ENCODE measurements at places on chromosomes 4 and X.

GRCh38 chr4:173958445-173958844 is 325.0 kb downstream of the FBXO8 start:
- DNase-seq: no peak

DNA sequence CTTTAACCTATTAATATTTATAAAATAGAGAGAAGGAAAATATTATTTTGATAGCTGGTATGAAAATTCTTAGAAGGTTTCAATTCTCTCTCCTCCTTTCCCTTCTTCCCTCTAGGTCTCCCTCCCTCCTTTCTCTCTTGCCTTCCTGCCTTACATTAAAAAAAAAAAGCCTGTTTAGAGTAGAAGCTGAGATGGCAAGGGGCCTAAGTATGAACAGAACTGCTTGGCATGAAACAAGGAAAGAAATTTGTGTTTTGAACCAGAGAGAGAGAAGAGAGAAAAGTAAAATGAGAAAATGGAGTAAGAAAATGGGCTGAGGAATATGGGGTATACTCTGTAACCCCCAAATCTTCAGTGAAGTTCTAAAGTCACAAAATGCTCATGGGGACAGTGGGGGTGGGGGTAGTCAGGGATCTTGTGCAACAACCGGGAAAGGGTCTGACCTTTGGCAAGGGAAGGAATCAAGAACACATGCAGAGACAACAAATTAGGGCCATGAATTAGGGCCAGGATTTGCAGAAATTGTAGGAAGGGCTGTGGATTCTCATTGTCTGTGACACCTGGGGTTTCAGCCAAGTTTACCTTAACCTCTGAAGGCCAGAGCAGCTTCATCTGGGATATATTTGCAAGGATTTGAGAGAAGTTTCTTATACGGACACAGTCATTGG is 30.6 kb downstream of the SUPT20HL2 start:
- DNase-seq: no peak

GRCh38 chr4:48017108-48017571 is 568 bp downstream of the NIPAL1 start:
- peak; percentile 61 for DNase-seq

- DNase-seq: no peak
Observed at GRCh38 chrX:130393451-130394074, 8.1 kb upstream of the GPR119 start.

- no peak for DNase-seq
Observed at GRCh38 chrX:68431836-68432235, 1.5 kb downstream of the OPHN1 start.

- DNase-seq: no peak
Observed at GRCh38 chrX:67435536-67435935, 108.3 kb upstream of the AR start.

- no peak for DNase-seq
Observed at GRCh38 chr4:99685234-99685633, 27.6 kb upstream of the C4orf54 start.

GRCh38 chr4:92970996-92971395 is 667.2 kb downstream of the GRID2 start:
- no peak for DNase-seq

DNA sequence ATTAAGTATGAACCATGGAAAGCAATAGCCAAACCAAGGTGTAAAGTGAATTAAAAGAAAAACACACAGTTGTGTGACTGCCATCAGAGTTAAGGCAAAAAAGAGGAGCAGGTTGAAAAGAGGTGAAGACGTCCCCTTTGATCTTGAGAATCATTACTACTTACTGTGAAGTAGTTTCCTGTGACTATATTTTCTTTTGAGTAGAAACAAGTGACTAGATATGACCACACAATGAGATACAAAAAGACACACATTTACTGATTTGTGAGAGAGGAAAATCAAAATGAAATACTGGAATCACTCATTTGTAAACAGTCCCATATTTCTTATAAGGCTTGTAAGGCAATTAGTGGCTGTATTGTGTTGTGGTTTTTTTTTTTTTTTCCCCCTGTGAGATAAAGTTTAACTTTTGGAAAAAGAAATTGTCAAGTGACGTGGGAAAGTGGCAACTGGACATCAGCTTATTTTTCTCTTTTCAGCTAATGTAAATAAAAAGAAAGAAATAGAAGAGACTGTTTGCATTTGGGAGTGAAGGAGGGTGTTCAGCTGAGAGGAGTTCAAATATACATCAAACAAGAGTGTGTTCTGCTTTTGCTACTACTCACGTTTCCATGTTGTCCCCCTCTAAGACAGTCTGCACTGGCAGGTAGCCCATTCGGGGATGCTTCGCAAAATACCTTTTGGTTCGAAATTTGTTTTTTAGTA is 106.4 kb upstream of the FTHL17 start:
- no peak for DNase-seq

DNA sequence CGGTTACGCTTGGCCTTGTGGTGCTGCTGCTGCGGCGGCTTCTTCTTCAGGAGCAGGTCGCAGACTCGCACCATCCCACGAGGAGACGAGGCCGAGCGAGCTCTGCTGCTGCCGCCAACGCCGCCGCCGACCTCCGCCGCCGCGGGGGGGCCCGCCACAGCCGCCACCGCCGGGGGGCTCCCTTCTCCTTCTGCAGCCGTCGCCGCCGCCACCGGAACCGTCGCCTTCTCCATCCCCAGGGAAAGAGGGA is 237 bp downstream of the ANKRD17 start:
- peak; percentile 47 for DNase-seq

GRCh38 chrX:72110051-72110875 is 21.5 kb downstream of the RTL5 start:
- no peak for DNase-seq

DNA sequence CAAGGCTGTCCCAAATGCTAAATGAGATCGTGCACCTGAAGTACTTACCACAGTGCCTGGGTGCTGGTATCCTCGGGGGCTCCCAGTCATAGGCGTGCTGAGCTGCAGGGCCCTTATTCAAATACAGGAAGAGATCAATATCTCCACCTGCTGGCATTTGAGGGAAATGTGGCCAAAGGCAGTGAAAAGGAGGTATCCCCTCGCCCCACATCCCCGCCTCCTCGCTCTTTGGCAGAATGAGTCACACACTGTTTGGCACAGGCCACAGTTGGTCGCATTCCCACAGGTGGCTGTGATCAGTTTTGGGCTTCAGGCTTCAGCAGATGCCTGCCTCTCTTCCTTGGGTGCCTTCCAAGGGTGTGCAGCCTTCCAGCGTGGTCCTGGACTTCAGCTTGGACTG is 28.4 kb downstream of the ZNF185 start:
- DNase-seq: peak; percentile 50

GRCh38 chr4:143397335-143397734 is 60.7 kb downstream of the GAB1 start:
- DNase-seq: no peak

DNA sequence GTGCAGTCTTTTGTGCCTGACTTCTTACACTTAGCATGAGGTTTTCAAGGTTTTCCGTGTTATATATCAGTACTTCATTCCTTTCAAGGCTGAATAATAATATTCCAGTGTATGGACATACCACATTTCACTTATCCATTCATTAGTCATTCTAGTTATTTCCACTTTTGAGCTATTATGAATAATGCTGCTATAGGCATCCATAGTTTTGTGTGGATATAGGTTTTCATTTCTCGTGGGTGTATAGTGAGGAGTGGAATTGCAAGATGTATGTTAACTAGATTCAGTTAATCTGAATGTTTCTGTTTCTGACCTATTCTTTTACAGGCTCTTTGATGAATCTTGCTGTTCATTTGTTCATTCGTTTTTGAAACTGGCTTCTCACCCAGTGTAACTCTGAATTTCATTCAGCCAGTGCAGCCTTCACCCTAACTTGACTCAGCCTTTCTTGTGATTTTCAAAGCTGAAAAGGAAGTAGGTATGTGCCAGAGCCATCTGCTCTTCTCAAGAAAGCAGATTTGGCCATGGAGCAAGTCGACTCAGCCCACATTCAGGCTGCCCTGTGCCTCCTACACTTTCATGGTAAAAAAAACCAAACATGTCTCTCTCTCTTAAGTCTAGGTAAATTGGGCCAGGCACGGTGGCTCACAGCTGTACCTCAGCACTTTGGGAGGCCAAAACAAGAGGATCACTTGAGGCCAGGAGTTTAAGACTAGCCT is 56.3 kb upstream of the NOCT start:
- no peak for DNase-seq

GRCh38 chr4:16237715-16238114 is 11.4 kb upstream of the TAPT1 start:
- no peak for DNase-seq

DNA sequence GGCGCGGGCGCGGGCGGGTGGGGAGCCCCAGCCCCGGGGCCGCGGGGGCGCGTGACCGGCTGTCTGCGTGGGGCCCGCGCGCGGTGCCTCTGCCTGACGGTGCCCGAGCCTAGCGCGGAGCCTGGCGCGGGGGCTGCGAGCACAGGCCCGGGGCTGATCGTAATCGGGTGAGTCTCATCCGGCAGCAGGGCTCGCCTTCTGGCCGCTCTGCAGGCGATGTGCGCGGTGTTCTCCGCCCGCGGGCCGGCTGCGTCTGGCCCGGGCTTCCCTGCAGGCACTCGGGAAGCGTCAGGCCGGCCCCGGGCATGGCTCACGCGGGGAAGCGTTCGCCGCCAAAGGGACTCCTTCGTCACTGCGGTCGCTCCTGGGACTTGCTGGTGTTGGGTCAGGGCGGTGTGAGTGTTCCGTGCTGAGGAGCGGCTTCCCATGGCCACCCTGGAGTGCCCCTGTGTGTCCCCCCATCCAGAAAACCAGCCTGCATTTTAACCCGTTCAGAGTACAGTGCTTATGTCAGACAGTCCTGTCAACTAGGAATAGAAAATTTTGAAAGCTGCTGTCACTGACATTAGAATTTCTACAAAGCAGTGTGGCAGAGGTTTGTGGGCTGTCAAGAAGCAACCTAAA is 40.6 kb downstream of the FAM149A start:
- no peak for DNase-seq

DNA sequence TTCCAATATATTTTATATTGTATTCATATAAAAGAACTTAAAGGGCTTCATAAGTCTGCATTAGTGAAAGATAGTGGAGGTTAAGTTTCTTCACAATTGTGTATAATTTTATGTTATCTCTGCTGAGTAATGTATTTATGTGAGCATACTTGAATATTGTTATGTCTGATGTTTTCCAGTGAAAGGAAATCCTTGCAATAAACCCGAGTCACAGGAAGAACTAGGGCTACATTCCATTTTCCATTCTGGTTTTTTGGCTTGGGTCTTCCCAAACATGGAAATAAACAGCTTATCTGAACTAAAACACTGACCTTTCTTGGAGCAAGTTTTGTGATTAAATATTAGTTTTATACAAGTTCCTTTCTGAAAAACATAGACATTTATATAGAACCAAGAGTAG is 231.3 kb upstream of the GPRIN3 start:
- DNase-seq: no peak

GRCh38 chrX:139932073-139932900 is 566 bp downstream of the ATP11C start:
- peak; percentile 17 for DNase-seq

GRCh38 chrX:40197071-40197470 is 99.3 kb upstream of the BCOR start:
- no peak for DNase-seq

GRCh38 chr4:84691800-84692199 is 108.9 kb downstream of the CDS1 start:
- DNase-seq: no peak

DNA sequence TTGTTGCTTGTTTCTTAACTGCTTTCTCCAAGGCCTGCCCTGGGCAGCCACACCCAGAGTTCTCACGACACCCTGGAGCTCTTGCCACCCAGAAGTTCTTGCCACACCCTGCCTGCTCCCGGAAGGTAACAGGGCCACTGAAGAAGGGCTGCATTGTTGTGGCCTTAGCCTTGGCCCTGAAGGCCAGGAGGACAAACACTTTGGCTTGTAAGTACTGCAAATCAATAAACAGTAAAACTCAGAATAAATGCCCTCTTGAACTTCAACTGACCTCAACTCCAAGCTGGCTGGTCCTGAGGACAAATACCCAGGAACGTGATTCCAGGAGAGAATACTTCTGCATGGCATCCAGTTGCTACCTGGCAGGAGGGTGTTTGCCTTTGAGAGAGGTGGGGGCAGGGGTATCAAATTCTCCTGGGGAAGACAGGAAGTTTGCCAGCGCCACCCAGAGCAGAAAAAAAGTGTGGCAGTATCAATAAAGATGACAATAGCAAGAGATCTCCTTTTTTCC is 54.1 kb downstream of the TLR10 start:
- no peak for DNase-seq

DNA sequence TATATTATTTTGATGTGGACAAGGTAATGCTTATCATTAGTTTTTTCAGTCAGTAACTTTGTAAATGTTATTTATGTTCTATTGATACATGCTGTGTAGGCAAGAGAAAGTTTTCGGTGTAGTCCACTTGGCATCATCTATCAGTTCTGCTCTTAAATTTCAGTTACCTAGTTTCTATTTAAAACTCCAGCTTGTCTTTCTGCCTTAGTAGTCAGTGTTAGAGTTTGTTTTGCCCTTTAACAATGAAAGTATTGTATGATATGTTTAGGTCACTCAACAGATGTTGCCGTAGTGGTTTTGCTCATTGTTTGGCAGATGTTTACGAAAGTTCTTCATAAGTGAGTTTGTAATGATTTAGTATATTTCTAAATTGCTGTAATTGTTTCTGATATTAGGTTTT is 34.9 kb upstream of the FHDC1 start:
- no peak for DNase-seq

GRCh38 chrX:23919706-23920320 is 12.0 kb downstream of the CXorf58 start:
- DNase-seq: no peak

DNA sequence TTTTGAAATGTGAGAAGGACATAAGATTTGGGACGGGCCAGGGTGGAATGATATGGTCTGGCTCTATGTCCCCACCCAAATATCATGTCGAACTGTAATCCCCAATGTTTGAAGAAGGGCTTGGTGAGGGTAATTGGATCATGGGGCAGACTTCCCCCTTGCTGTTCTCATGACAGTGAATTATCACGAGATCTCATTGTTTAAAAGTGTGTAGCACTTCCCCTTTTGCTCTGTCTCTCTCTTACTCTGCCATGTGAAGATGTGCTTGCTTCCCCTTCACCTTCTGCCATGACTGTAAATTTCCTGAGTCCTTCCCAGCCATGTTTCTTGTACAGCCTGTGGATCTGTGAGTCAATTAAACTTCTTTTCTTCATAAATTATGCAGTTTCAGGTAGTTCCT is 17.5 kb downstream of the MTMR8 start:
- DNase-seq: no peak

- DNase-seq: no peak
Observed at GRCh38 chr4:30802622-30803323, 82.6 kb downstream of the PCDH7 start.

GRCh38 chr4:62661821-62662220 is 1461.7 kb downstream of the ADGRL3 start:
- no peak for DNase-seq

GRCh38 chrX:150696331-150696730 is 3.1 kb downstream of the MTMR1 start:
- DNase-seq: no peak

- no peak for DNase-seq
Observed at GRCh38 chr4:157840648-157841047, 332.2 kb downstream of the GASK1B start.

Measured in activated CD4-positive, alpha-beta T cell treated with anti-CD3 and anti-CD28 coated beads, Interleukin-2, amount 50 U/mL, for 4 hours (primary cell).